Stimulated activated naive B cell treated with anti-CD40 and anti-IgM and Interleukin-4, amounts not matched to agents 10 μg/mL and 1 μg/mL and 100 μg/mL, for 72 hours (primary cell): ENCODE measurements at places on chromosomes 3 and 15.

DNA sequence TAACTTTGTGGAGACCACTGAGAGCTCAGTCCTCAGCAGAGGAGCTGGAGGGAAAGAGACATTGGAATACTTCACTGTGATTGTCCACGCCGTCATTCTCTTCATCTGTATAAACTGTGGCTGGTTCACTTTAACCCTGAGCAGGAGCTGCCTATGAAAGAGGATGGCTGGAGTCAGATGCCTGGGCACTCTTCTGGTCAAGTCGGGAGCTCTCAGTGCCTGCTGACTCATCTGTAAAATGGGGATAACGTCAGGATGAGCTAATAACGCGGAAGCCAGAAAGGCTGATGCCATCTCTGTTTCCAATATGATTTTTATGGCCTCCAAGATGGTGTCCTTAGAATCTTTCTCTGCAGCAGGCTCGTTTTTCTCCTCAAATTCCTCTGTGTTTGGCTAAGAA lies 51.6 kb upstream of the MRPS22 start:
- H3K4me1 ChIP-seq: no peaks in the 10 kb centered on the region
- no peak for DNase-seq
- no peaks in the 10 kb centered on the region for H3K36me3 ChIP-seq

- peaks cover 5% of the 10 kb centered on the region for H3K36me3 ChIP-seq
- H3K27me3 ChIP-seq: no peaks in the 10 kb centered on the region
- DNase-seq: no peak
- no peak overlapping the region for H3K27ac ChIP-seq
- H3K4me1 ChIP-seq: peaks cover 30% of the 10 kb centered on the region
Observed at GRCh38 chr3:47940232-47940631, 76.0 kb downstream of the MAP4 start.

DNA sequence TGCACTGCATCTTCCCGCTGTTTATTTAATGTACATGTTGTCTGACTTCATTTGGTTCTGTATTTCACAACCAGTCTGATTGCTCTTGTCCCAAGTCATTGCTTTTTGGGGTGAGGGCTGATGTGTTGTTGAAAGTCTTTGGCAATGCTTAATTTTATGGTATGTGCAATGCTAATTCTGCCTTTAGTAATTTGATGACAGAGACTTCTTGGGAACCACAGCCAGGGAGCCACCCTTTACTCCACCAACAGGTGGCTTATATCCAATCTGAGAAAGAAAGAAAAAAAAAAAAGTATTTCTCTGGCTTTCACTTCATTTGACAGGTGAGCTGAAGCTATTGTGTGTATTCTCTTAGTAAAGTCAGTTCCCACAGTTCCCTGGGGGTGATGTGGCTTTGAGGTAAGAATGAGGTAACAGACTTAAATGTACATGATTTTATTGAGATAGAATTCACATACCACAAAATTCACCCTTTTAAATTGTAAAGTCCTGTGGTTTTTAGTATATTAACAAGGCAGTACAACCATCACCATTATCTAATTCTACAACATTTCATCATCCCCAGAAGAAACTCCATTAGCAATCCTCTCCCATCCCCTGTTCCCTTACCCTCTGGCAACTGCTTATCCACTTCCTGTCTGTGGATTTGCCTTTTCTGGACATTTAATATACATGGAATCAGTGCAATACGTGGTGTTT lies 97.3 kb downstream of the SLCO3A1 start:
- DNase-seq: no peak
- peaks cover 6% of the 10 kb centered on the region for H3K4me1 ChIP-seq
- H3K27ac ChIP-seq: no peak overlapping the region

DNA sequence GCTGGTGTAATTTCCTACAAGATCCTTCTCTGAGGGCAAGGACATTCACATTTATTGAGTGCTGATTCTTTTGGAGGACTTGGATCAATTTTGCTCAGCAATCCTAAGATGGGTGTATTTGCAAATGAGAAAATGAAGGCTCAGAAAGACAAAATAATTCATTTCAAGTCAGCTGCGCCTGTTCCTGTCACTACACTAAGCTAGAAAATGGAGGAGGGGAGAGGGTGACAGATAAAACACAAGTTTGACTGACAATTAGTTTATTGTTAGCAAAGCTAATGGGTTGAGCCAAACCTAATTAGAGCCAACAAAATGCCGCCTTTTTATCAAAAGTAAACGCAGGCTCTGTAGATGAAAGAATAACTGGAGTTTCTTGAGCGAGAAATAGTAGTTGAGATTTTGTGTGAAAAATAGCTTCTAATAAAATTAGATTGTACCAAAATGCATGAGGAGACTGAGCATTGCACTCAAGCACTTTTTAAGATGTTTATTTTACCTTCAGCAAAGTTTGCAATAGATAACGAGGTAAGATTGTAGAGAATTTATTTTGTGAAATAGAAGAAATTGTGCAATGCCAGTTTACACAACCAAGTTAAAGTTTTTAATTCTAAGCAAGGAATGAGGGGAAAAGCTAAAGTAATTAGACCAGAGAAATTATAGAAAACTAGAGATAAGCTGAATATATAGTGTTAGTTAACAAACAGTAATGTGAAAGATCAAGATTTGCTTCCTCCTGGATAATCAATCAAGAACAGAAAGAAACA lies 39.6 kb upstream of the SECISBP2L start:
- H3K27me3 ChIP-seq: no peaks in the 10 kb centered on the region
- no peak for DNase-seq
- no peaks in the 10 kb centered on the region for H3K36me3 ChIP-seq
- no peaks in the 10 kb centered on the region for H3K4me1 ChIP-seq

- H3K36me3 ChIP-seq: no peaks in the 10 kb centered on the region
- DNase-seq: no peak
- H3K4me3 ChIP-seq: no peak overlapping the region
- H3K4me1 ChIP-seq: peaks cover 25% of the 10 kb centered on the region
- no peak overlapping the region for H3K27ac ChIP-seq
- H3K27me3 ChIP-seq: peaks cover 31% of the 10 kb centered on the region
Observed at GRCh38 chr15:98653686-98654085, 5.3 kb downstream of the IGF1R start.

GRCh38 chr3:166187237-166187636 lies 350.0 kb upstream of the BCHE start:
- H3K4me3 ChIP-seq: no peak overlapping the region
- H3K36me3 ChIP-seq: no peaks in the 10 kb centered on the region
- no peak for DNase-seq

- no peak for DNase-seq
- H3K4me1 ChIP-seq: no peaks in the 10 kb centered on the region
- no peaks in the 10 kb centered on the region for H3K36me3 ChIP-seq
Observed at GRCh38 chr15:45087513-45087912, 26.5 kb downstream of the DUOX2 start.

DNA sequence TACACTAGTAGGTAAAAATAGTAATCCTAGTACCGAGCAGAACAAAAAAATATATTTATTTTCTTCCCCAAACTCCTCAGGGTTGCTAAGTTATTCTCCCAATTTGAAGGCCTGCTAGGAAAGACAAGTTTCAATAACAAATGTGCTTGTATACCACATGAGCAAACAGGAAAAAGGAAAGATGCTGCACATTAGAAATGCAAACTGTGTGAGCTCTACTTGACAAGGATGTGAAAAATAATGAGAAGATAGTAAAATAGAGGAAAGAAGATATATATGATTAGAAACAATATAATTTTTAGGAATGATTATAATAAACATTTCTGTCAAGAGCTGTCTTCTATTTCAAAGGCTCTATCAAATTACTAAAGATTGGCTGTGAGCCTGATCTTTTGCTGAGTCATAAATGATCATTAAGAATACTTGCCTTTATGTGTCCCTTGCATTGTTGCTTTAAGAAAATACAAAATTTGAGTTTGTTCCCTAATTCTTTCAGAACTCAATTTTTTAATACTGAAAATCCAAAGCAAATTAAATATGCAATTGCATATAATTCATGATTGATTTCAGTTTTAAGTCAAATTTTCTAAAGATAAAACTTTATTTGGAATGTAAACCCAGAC lies 174.2 kb downstream of the NEK10 start:
- no peak for DNase-seq
- no peaks in the 10 kb centered on the region for H3K4me1 ChIP-seq
- no peak overlapping the region for H3K27ac ChIP-seq
- H3K4me3 ChIP-seq: no peak overlapping the region
- H3K27me3 ChIP-seq: no peaks in the 10 kb centered on the region
- H3K36me3 ChIP-seq: peaks cover 1% of the 10 kb centered on the region

GRCh38 chr3:156383441-156384025 lies 171.4 kb downstream of the SSR3 start:
- peaks cover 9% of the 10 kb centered on the region for H3K27me3 ChIP-seq
- H3K27ac ChIP-seq: no peak overlapping the region
- DNase-seq: no peak
- H3K36me3 ChIP-seq: no peaks in the 10 kb centered on the region

DNA sequence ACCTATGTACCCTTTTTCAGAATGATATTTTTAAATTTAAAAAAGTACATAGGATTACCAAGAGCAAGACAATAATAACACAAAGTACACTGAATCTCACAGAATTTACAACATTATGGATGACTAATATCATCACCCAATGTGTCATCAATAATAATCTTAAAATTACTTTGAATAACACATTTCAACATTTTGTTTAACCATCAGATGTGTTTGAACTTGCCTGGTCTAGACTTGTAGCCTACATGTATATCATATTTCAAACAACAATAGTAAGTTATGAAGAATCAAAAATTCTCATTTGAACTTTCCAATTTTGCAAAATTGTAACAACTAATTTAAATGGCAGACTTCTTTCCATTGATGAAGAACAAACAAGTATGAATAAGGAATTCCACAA lies 15.1 kb downstream of the LRRC3B start:
- no peaks in the 10 kb centered on the region for H3K27me3 ChIP-seq
- H3K4me3 ChIP-seq: no peak overlapping the region
- DNase-seq: no peak
- H3K27ac ChIP-seq: no peak overlapping the region
- H3K36me3 ChIP-seq: no peaks in the 10 kb centered on the region
